ENCODE measurements at places on chromosomes 5 and 9. TPM values are rescaled to one million over a fixed set of nuclear protein-coding genes. Genes with fewer than 3 reads are reported as not detected.

Gene ITGA1
- 2.1 TPM for polyA plus RNA-seq

Gene GFI1B
- not detected for polyA plus RNA-seq

Gene CER1
- polyA plus RNA-seq, result not detected

Gene TRIM7
- 0.20 TPM for polyA plus RNA-seq

Gene FAM221B
- polyA plus RNA-seq, result 0.66 TPM

Gene LCN9
- polyA plus RNA-seq, result not detected

Gene SLC25A2
- not detected for polyA plus RNA-seq

Gene TOMM5
- polyA plus RNA-seq, result 208 TPM

Gene TNPO1
- polyA plus RNA-seq, result 79.9 TPM

Gene NR5A1
- polyA plus RNA-seq, result not detected

Gene FAM200C
- 10.5 TPM for polyA plus RNA-seq

Gene PCDHA10
- polyA plus RNA-seq, result 12.3 TPM

Gene SLC31A2
- polyA plus RNA-seq, result 4.1 TPM

Gene PROB1
- polyA plus RNA-seq, result 20.5 TPM

Gene ARHGEF28
- polyA plus RNA-seq, result not detected

Gene ABCA1
- polyA plus RNA-seq, result 6.7 TPM

Gene ANKRD55
- polyA plus RNA-seq, result not detected

Gene IFNA13
- not detected for polyA plus RNA-seq

Gene HRCT1
- not detected for polyA plus RNA-seq

Gene SLC27A6
- 91.0 TPM for polyA plus RNA-seq

Gene BTNL8
- polyA plus RNA-seq, result not detected

Gene PCDHA7
- 0.37 TPM for polyA plus RNA-seq

Gene SYK
- 0.04 TPM for polyA plus RNA-seq

Gene RMRP
- polyA plus RNA-seq, result not detected

Gene NKD2
- 7.4 TPM for polyA plus RNA-seq

Gene HK3
- polyA plus RNA-seq, result not detected

Gene LURAP1L
- 0.61 TPM for polyA plus RNA-seq

Gene DRD1
- polyA plus RNA-seq, result 0.96 TPM

Gene CENPH
- polyA plus RNA-seq, result 22.2 TPM

Gene GRM6
- not detected for polyA plus RNA-seq

Gene IRX4
- 257 TPM for polyA plus RNA-seq

Gene GNG10
- 59.9 TPM for polyA plus RNA-seq

Gene C6
- 0.27 TPM for polyA plus RNA-seq

Gene FEM1C
- polyA plus RNA-seq, result 9.2 TPM

Gene LCN6
- polyA plus RNA-seq, result not detected

Gene PCDHGA10
- polyA plus RNA-seq, result 1.1 TPM

Measured in cardiac muscle cell (in vitro differentiated cells and primary cell).